PC-9 (cell line): ENCODE measurements at places on chromosomes 5 and 9. TPM values are rescaled to one million over a fixed set of nuclear protein-coding genes. Genes with fewer than 3 reads are reported as not detected.

MYOT gene
- not detected in 2 replicates for total RNA-seq

THBS4 gene
- 6.6 and 8.1 TPM in 2 replicates for total RNA-seq

ABLIM3 gene
- 101 and 111 TPM in 2 replicates for total RNA-seq

ZFP62 gene
- 48.6 and 57.3 TPM in 2 replicates for total RNA-seq

DRD1 gene
- total RNA-seq, result not detected in 2 replicates

PRR16 gene
- 2.8 and 5.0 TPM in 2 replicates for total RNA-seq

SLC6A19 gene
- total RNA-seq, result not detected in 2 replicates

- DNase-seq, result no peak
Observed at GRCh38 chr5:126742425-126742824, 34.5 kb upstream of the LMNB1 start.

DNA sequence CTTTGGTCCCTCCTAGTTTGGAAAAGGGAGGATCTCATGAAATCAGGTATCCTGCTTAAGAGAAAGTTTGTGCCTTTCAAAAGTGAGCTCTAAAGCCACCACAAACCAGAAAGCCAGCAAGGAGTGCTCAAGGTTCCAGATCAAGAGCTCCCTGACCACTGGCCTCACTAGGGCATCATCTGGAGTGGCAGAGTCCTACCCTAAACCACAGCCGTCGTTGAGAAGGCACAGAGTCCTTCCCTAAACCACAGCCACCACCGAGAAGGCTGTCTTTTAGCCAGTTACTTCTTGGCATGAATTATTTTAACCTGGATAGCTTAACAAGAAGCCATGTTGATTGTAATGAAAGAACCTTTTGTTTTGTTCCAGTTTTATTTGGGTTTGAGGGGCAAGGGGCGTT lies 102.9 kb downstream of the FRMD3 start:
- no peak for DNase-seq

- no peak for DNase-seq
Observed at GRCh38 chr5:30401479-30402058, 791.9 kb upstream of the CDH6 start.

DNA sequence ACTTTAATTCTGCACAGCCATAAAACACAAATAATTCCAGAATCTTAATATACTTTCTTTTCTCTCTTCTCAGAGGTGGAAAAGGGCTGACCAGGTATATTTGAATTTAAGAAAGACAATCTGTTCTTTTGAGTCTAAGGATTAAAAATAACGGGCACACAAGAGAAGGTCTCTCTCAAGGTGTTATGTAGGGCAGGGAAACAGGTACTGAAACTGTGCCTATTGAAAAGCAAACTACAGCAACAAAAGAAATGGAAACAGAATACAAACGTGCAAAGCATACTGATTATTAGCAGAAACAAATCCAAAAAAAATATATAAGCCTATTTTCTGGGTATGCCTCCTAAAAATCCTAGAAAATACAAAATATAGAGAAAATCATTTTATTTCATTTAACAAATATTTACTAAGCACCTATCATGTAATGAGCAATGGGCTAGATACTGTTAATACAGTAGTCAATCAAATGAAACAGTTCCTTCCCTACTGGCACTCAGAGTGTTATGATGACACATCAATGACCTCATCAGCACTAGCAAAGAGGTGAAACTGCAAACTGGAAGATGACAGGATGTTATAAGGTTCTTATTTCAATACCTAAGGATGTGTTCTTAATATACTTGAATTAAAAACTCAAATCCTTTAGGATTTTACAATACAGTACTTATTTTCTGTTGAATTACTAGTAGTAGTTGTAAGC lies 87.7 kb downstream of the AUH start:
- DNase-seq, result no peak

- no peak for DNase-seq
Observed at GRCh38 chr5:80399526-80400239, 8.2 kb upstream of the ZFYVE16 start.

GRCh38 chr5:127254729-127255284 lies 35.8 kb upstream of the MEGF10 start:
- no peak for DNase-seq

DNA sequence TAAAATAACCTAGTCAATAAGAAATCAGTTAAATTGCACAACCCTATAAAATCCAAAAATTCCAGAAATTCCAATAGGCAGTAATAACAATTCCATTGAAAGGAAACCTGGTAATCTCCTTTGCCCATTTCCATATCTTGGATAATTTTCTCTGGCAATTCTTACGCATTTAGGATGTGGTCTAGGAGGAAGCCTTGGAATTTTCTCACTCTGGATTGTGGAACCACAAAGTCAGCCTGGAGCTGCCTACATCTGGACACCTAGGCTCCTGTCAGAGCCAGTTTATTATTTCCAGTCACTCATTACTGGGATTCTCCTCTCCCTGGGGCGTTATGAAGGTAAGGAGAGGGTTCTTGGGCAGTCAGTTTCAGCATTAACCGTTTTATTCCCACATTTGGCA lies 40.3 kb upstream of the GNE start:
- no peak for DNase-seq

DNA sequence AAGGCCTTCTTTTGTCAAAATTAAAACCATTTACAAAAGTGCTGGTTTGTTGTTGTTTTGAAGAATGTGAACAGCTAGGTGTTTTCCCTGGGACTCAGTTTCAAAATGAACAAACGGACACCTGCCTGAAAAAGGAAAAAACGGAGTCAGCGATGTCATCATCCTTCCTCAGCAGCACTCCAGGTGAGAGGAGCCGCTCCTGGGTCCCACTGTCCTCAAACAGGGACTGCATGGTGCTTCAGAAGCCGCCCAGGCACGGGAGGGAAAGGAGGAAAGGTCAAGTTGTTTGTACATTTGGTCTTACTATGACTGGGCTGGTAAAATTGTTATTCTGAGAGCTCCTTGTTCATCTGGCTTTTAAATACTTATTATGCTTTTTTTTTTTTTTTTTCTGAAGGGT lies 69.0 kb upstream of the ZSWIM6 start:
- DNase-seq, result no peak

- DNase-seq, result no peak
Observed at GRCh38 chr5:41927604-41928003, 2.5 kb downstream of the FBXO4 start.

GRCh38 chr9:105828596-105829213 lies 134.4 kb downstream of the TMEM38B start:
- no peak for DNase-seq

GRCh38 chr5:14109041-14109747 lies 33.9 kb upstream of the TRIO start:
- peak; percentile 69 for DNase-seq

DNA sequence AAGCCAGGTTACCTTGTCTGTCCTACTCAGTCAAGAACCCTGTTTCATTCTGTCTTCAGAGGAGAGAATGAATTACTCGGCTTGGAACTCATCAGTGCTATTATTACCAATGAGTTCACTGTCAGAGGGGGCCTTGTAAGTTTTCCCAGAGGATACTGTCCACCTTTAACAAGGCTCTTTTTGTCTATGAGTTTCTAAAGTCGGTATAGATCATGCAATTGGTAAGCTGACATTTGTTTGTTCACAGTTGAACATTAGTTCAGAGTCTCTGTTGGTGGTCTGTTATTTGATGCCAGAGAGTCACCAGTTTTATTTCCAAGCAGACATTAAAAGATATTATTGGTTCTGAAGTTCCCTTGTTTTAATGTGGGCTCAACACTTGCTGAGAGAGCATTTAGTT lies 58.1 kb upstream of the DHFR start:
- no peak for DNase-seq

GRCh38 chr9:93089481-93089991 lies 6.5 kb upstream of the CARD19 start:
- no peak for DNase-seq

GRCh38 chr9:14119694-14120514 lies 194.0 kb downstream of the NFIB start:
- DNase-seq, result no peak

GRCh38 chr5:55603922-55604321 lies 69.2 kb upstream of the PLPP1 start:
- no peak for DNase-seq

GRCh38 chr5:11007269-11007870 lies 246.3 kb upstream of the DAP start:
- no peak for DNase-seq

DNA sequence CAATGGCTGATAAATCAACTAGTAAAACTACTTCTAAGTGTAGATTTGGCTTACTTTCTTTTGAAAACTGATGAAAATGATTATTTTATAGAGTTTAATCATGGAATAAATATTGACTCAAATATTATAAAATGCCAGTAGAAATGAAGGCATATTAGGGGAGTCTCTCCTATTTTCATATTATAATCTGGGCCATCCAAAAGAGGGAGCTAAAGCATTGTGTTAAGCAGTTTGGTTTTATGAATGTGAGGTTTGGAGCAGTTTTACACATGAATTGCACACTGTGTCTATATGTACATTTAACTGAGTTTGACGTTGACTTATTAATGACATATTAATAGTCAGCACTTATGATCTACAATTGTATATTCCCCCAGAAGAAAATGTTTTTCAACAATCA lies 17.4 kb downstream of the CDH9 start:
- DNase-seq, result no peak

- DNase-seq, result no peak
Observed at GRCh38 chr5:75009556-75010345, 42.6 kb downstream of the GCNT4 start.

DNA sequence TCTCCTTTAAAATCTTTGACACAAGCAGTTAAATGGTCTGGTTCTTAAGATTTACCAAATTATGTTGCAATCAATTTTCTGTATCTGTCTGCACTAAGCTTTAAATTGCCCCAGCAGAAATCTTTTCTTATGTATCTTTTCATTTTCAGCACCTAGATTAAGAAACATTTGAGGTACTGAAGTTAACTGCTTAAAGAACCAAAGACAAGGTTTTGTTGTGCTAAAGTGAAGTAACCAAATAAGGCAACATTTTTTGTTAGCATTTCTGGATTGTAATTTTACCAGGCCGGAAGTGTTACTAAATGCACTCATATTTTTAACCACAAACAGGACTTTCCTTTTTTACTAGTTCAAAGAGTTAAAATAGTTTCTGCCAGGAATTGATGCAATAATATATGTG lies 24.1 kb upstream of the MTAP start:
- no peak for DNase-seq

DNA sequence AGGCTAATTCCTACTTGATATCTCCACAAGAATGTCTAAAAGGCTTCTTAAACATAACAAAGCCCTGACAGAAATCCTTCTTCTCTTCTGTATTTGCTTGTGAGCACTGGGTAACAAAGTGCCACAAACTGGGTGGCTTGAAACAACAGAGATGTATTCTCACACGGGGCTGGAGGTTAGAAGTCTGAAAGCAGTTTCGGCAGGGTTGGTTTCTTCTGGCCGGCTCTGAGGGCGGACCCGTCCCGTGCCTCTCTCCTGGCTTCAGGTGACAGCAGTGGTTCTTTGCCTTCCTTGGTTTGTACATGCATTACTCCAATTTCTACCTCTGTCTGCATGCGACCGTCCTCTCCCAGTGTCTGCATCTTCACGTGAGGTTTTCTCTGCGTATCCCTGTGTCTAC lies 14.0 kb upstream of the TRAF1 start:
- DNase-seq, result no peak
